ENCODE measurements at places on chromosomes 16 and 17.

- peak; percentile 94 for DNase-seq
Measured at GRCh38 chr16:1971796-1972489, at the start of gene TBL3. TBL3 (plus strand) TSS chr16:1972053; CDS start chr16:1972165, 112 bp downstream.

DNA sequence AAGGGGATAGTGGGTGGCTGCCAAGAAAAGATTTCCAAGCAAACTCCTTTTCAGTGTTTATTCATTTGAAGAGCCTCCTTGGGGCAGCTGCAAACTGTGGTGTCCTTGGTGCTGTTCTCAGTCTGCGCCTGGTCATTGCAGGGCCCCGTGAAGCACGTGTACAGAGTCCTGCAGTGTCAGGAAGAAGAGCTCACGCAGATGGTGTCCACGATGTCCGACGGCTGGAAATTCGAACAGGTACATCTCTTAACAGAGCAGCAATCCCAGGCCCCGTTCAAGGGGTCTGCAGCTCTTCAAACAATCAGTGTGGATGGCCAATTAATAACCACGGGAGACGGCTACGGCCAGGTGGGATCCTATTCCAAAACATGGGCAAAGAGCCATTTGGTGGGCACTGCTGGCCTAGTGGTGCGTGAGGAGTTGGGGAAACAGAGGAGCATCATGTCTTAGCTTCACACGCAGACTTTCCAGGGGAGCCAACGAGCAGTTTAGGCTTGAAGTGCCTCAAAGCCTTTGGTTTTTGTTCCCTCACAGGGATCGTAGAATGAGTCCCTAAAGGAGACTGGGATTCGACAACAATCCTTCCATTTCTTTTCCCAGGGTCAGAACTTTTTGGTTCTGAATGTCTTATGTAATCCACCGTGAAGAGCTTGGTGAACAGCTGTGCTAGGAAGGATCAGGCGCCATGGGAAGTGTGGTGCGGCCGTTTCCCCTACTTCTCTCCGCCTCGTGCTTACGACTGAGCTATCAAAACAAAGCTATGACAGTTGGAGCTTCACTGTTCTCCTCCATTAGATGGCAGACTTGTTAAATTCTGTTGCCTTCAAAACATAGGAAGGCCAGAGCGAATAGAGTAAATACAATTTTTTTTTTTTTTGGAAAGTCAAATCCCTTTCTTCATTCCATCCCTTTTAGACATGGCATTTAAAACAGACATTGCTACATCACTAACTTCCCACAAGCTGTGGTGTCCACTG, 12.6 kb downstream of the KCTD2 start:
- DNase-seq: peak; percentile 49

DNA sequence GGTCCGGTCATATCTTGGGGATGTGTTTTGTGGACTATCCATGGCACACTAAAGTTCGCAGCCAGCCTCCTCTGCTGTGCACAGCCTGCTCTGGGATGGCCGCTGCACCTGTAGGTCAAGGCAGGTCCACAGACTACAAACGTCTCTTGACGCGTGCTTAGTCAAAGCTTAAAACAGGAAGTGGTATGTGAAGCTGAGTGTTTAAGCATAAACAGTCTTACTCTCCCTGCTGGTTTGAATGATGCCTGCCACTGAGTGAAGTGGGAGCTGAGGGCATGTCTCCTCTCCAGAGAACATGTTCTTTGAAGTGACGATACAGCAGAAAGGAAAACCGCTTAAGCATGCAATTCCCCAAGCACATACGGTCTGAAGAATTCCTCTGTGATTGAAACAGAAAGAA, 365.6 kb downstream of the SLC39A11 start:
- DNase-seq: no peak

- DNase-seq: no peak
Measured at GRCh38 chr16:31186176-31186575, 6.2 kb downstream of the FUS start.

DNA sequence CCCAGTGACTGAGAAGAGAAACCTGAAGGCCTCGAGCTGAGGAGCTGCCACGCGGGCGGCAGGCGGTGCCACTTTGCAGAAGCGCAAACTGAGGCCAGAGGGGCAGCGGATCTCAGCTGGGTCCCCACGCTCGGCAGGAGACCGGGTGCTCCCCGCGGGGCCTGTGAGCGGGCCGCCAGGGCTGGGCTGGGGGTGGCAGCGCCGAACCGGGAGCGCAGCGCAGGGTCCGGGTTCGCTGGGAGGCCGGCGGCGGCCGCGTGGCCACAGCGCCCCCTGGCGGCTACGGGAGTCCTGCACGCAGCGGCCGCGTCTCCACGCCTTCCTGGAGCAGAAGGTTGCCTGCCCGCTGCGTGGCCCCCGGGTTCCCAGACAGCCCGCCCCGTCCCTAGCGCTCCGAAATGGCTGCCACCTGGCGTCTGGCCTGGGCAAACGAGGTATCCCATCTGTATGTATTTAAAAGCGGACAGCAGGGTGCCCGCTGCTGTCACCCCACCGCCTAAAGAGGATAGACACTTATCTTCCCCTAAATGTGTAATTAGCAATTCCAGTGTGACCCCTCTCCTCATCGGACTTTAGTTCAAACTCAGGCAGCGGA, 96.1 kb upstream of the CDH5 start:
- DNase-seq: peak; percentile 75

- no peak for DNase-seq
Measured at GRCh38 chr16:8372141-8372540, 218.2 kb downstream of the TMEM114 start.

DNA sequence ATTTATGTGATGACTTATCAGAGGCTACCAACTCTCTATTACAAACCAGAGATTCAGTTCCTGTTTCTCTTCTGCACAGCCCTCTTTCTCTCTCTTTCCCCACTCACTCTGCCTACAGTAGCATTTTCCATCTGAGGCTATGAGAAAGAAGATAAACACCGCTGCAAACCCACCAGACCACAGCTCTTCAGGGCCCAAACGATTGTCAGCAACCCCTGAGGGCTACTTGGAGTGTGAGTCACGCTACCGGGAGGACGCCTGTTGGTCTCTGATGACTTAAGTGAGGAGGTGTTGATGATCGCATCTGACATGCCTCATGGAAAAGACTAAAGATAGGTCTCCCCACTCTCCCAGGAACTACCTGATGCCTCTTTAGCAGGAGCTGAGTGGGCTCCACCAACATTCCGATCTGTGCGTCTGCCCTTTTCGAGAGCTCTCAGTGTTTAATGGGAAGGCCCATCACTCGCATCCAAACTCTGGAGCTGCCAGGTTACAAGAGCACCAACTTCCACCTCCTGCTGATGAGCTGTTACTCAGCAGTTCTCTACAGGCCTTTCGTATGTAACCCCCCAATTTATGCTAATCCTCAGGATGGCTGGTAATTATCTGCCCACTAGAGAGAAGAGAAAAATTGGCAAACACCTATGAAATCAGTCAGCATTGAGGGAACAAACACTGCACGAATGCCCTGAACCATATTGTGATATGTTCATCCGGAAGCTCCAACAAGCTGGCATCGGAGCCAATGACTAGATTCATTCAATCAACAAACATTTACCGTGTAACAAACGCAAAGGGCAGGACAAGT, 9.2 kb downstream of the GRIN2A start:
- no peak for DNase-seq

DNA sequence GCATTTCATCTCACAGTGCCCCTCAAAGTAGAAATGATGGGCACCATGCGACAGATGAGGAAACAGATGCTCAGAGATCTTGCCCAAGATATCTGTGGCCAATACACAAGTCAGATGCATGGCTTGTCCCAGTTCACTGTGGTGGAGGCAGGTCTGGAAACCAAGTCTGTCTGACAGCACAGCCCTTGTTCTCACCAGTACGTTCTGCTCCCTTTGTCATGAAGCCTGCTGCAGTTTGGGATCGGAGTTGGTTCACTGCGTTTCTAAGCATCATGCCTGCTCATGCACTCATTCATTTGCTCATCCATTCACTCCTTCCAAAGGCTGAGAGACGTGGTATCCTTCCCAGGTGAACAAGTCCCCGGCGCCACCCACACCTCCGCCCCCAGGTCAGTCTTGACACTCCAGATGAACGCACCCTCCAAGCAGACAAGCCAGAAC, 27.2 kb upstream of the MEAK7 start:
- DNase-seq: peak; percentile 60

GRCh38 chr17:76379646-76380376, 4.6 kb upstream of the SPHK1 start:
- no peak for DNase-seq

Measured in Caco-2 (cell line).